ENCODE measurements at places on chromosomes 2 and 18. TPM values are rescaled to one million over a fixed set of nuclear protein-coding genes. Genes with fewer than 3 reads are reported as not detected.

GRCh38 chr2:201157694-201158093, 25.2 kb upstream of the CASP10 start:
- H3K27ac ChIP-seq, result peak overlapping the region; percentile 86
- DNase-seq, result no peak
- peaks cover 95% of the 10 kb centered on the region for H3K36me3 ChIP-seq
- H3K4me3 ChIP-seq, result no peak overlapping the region

The CHMP3 gene
- total RNA-seq, result 162 TPM

DNA sequence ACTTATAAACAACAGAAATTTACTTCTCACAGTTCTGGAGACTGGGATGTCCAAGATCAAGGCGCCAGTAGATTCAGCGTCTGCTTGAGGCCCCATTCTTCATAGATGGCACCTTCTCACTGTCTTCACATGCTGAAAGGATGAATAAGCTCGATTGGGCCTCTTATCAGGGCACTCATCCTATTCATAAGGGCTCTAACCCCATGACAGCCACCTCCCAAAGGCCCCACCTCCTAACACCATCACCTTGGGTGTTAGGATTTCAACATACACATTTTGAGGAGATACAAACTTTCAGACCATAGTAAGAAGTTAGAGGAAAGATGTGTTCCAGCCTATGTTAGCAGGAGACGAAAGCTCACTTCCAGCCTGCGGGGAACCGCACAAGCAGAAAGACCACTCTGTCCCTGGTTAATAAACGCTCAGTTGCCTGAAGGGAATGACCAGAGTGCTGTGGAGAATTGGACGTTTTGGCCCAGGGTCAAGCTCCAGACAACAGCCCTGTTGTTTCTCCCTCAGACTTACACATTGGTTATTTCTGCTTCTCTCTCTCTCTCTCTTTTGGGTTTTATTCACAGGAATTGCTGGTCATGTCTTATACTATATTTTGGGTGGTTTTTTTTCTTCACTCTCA, 90.3 kb downstream of the MAPRE2 start:
- no peaks in the 10 kb centered on the region for H3K36me3 ChIP-seq
- no peak overlapping the region for H3K4me3 ChIP-seq
- H3K27me3 ChIP-seq, result no peaks in the 10 kb centered on the region
- peaks cover 40% of the 10 kb centered on the region for H3K4me1 ChIP-seq
- no peak for DNase-seq
- no peak overlapping the region for H3K27ac ChIP-seq

- no peak overlapping the region for H3K4me3 ChIP-seq
- peaks cover 24% of the 10 kb centered on the region for H3K36me3 ChIP-seq
- H3K27ac ChIP-seq, result no peak overlapping the region
- H3K27me3 ChIP-seq, result no peaks in the 10 kb centered on the region
- no peaks in the 10 kb centered on the region for H3K4me1 ChIP-seq
Measured at GRCh38 chr18:76445741-76446232, 49.3 kb downstream of the ZNF516 start.

The TMEM131 gene
- total RNA-seq, result 29.3 TPM

DNA sequence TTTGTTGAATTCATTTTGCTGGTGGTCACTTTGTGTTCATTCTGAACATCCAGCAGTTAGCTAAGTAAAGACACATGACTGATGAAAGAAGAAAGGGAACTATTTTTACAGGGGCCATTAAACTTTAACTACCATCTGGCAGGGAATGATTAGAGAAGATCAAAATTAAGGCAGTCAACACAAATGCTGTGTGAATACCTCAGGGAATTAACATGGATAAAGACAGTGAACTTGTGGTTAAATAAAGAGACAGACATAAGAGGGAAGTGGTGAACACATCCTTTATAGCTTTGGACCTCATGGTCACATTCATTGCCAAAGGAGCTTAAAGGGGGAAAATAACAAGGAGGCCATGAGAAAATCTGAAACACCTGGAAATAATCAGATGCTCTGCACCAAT, 52.6 kb upstream of the ATP5MC3 start:
- no peak overlapping the region for H3K4me3 ChIP-seq
- no peaks in the 10 kb centered on the region for H3K27me3 ChIP-seq
- H3K4me1 ChIP-seq, result no peaks in the 10 kb centered on the region
- no peak for DNase-seq
- H3K27ac ChIP-seq, result no peak overlapping the region

DNA sequence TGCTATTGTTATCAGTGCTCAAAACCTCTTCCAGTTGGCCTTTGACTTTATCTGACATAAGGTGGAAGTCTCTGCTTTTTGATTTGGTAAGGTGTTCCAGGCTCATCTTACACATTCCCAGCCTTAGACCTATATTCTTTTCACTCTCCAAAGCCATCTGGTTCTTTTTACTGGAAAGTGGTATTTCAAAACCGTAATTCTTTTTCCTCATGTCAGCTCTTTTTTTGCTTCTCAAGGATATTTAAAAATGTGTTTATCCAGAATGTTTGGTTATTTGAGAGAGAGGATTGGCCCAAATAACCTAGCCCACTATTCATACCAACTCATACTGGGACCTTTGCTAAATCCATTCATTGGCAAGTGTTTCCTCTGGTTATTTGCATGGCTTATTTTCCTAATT, 411.2 kb upstream of the PIK3C3 start:
- no peaks in the 10 kb centered on the region for H3K36me3 ChIP-seq
- H3K27me3 ChIP-seq, result no peaks in the 10 kb centered on the region
- no peaks in the 10 kb centered on the region for H3K4me1 ChIP-seq
- H3K4me3 ChIP-seq, result no peak overlapping the region

All from heart right ventricle (tissue), 16 donors.